ENCODE measurements at places on chromosomes 2 and 18. TPM values are rescaled to one million over a fixed set of nuclear protein-coding genes. Genes with fewer than 3 reads are reported as not detected.

ARL5A gene
- 26.2 TPM for total RNA-seq

DNA sequence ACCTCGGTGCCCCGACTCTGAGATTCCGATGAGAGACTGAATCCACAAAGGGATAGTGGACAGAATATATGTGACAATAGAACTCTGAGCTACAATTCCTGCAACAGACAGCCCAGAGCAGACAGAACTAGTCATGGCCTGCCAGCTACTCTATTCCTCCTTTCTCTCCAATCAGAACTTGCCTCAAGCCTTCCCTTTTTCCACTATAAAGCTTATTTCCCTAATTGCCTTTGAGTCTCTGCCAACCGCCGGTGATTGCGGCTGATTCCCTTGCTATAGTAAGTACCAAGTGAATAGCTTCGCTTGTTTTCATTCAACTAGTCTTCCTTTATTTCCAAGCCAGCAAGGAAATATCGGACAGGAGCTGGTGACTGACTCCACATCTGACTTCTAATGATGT, 96.8 kb downstream of the DSC3 start:
- no peak for DNase-seq
- no peaks in the 10 kb centered on the region for H3K36me3 ChIP-seq
- H3K4me3 ChIP-seq: no peak overlapping the region
- no peaks in the 10 kb centered on the region for H3K4me1 ChIP-seq
- H3K27me3 ChIP-seq: no peaks in the 10 kb centered on the region
- no peak overlapping the region for H3K27ac ChIP-seq

- H3K4me1 ChIP-seq: no peaks in the 10 kb centered on the region
- H3K27me3 ChIP-seq: no peaks in the 10 kb centered on the region
- no peak for DNase-seq
- H3K4me3 ChIP-seq: no peak overlapping the region
- no peaks in the 10 kb centered on the region for H3K36me3 ChIP-seq
Observed at GRCh38 chr2:218310853-218311540, 18.7 kb upstream of the TMBIM1 start.

DNA sequence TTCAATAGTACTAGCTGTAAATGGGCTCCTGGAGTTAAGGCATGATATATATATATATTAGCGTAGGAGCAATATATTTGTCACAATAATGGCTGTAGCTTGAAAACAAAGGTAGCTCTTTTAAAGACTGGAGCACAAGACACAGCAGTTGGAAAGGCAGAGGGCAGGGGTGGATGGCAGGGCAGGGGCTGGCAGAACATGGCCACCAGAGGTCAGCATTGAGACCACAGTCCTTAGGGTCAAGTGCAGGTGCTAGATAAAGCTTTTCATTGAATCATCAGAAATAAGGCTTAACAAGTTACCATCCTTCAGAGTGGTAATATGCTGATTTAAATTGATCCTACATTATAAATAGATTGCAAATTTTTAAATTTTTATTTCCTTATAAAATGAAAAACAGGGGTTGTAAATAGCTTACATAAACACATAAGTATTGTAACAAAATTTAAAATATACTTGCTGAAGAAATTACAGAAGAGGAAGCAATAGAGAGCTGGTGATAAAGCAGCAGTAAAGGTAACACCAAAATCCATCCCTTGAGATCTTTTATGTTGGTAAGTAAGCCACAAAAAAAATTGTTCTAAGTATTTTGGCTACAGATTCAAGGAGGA, 161.2 kb upstream of the PIEZO2 start:
- H3K4me1 ChIP-seq: no peaks in the 10 kb centered on the region
- no peaks in the 10 kb centered on the region for H3K36me3 ChIP-seq
- no peaks in the 10 kb centered on the region for H3K27me3 ChIP-seq

- H3K4me1 ChIP-seq: peaks cover 8% of the 10 kb centered on the region
- H3K27ac ChIP-seq: no peak overlapping the region
- no peak for DNase-seq
- H3K36me3 ChIP-seq: no peaks in the 10 kb centered on the region
Observed at GRCh38 chr18:33660696-33661310, 82.8 kb downstream of the ASXL3 start.
